Endodermal cell (in vitro differentiated cells): ENCODE measurements at places on chromosomes 4 and X. TPM values are rescaled to one million over a fixed set of nuclear protein-coding genes. Genes with fewer than 3 reads are reported as not detected.
A peak's percentile ranks its signal among the peaks of the same experiment; 100 is the strongest.

The MBNL3 gene
- total RNA-seq, result 12.7 to 22.1 TPM (median 17.0 TPM) in 3 replicates

The TMPRSS11F gene
- total RNA-seq, result not detected in 2 replicates

The PCDH10 gene
- total RNA-seq, result 139 to 387 TPM (median 140 TPM) in 3 replicates

The RPGR gene
- total RNA-seq, result 12.4 to 22.3 TPM (median 20.5 TPM) in 3 replicates

The ARHGAP6 gene
- total RNA-seq, result 0.34 and 0.48 TPM in 2 replicates

DNA sequence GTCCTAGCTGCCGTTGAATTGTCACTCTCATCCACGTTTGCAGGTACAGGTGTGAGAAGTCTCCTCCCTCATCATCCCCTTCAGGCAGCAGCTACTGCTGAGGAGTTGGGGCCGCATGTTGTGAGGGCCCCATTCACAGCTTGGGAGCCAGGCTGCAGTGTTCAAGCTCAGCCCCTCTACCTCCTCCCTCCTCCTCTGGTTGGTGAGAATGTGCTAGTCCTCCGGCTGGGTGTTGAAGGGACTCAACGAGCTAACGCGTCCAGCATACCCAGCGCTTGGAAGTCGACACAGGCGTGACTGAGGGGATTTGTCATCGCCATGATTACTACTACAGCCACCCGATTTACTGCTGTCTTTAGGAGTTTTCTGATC is 82.0 kb upstream of the PSAPL1 start:
- no peak for DNase-seq
- no peaks in the 10 kb centered on the region for H3K4me1 ChIP-seq
- peaks cover 14% of the 10 kb centered on the region for H3K27me3 ChIP-seq
- H3K27ac ChIP-seq, result no peak overlapping the region

DNA sequence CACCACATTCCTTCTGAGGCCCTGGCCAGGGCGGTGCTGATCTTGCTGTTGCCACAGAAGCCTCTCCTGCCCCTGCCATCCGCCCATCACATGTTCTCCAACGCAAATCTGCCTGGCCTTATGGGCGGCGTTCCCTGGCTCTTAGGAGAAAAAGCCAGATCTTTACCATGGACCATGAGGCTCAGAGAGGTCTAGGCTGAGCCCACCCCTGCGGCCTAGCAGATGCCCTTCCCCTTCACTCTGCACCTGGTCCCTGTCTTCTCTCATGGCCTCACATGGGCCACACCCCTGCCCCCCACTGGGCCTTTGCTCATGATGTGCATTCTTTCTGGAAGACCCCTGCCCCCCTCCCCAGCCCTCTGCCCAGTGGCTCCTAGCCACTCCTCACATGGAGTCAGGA is 78.5 kb downstream of the CRMP1 start:
- H3K36me3 ChIP-seq, result peaks cover 36% of the 10 kb centered on the region
- H3K4me3 ChIP-seq, result no peak overlapping the region
- H3K27ac ChIP-seq, result no peak overlapping the region

DNA sequence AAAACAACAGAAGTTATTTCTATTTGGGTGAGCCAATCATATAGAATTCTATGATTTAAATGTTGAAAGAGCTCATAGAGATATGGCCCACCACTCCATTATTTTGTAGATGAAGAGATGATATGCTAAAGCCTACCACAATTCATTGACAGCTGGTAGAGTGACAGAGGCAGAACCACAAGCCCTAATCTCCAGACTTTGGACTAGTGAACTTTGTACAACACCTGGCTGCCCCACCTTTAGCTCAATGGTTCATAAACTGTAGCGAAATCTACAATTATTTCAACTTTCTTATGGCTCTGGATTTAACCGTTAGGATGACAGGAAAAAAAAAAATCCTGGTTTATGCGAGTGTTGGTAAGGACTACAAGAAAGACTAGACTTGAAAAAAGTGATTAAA is 50.9 kb downstream of the PRKG2 start:
- no peaks in the 10 kb centered on the region for H3K4me1 ChIP-seq
- H3K4me3 ChIP-seq, result no peak overlapping the region
- H3K27me3 ChIP-seq, result no peaks in the 10 kb centered on the region
- DNase-seq, result no peak

GRCh38 chr4:147493307-147493706 is 12.4 kb downstream of the EDNRA start:
- peaks cover 8% of the 10 kb centered on the region for H3K4me1 ChIP-seq
- no peaks in the 10 kb centered on the region for H3K27me3 ChIP-seq
- no peak for DNase-seq

GRCh38 chrX:70219938-70220764 is 14.3 kb upstream of the AWAT1 start:
- no peak overlapping the region for H3K4me3 ChIP-seq
- H3K4me1 ChIP-seq, result no peaks in the 10 kb centered on the region
- DNase-seq, result peak; percentile 63
- no peaks in the 10 kb centered on the region for H3K36me3 ChIP-seq

GRCh38 chrX:68841251-68842049 is 12.6 kb downstream of the EFNB1 start:
- no peak overlapping the region for H3K4me3 ChIP-seq
- no peaks in the 10 kb centered on the region for H3K4me1 ChIP-seq
- H3K36me3 ChIP-seq, result no peaks in the 10 kb centered on the region
- no peak for DNase-seq
- H3K27ac ChIP-seq, result no peak overlapping the region
- no peaks in the 10 kb centered on the region for H3K27me3 ChIP-seq

DNA sequence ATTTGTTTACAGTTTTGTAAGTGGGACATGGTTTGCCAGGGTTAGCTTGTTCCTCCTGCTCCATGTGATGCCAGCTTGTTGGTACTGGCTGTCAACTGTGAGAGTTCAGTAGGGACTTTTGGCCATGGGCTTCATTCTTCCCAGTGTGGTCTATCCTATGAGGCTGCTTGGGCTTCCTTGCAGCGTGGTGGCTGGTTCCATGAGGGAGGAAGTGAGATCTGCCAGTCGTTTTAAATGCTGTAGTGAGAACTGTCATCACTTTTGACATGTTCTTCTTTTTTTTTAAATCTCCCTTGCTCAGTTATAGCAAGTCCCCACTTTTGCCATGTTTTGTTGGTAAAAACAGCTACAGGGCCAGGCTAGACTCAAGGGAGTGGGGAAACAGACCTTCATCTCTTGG is 15.9 kb downstream of the NSD2 start:
- no peaks in the 10 kb centered on the region for H3K27me3 ChIP-seq
- no peaks in the 10 kb centered on the region for H3K4me1 ChIP-seq
- H3K36me3 ChIP-seq, result peaks cover 5% of the 10 kb centered on the region
- DNase-seq, result no peak

GRCh38 chr4:159337041-159337440 is 234.2 kb downstream of the RAPGEF2 start:
- no peaks in the 10 kb centered on the region for H3K4me1 ChIP-seq
- H3K27ac ChIP-seq, result no peak overlapping the region
- DNase-seq, result no peak
- no peaks in the 10 kb centered on the region for H3K27me3 ChIP-seq
- H3K4me3 ChIP-seq, result no peak overlapping the region
- H3K36me3 ChIP-seq, result peaks cover 67% of the 10 kb centered on the region
